ENCODE measurements at places on chromosomes 7 and 10. TPM values are rescaled to one million over a fixed set of nuclear protein-coding genes. Genes with fewer than 3 reads are reported as not detected.

ZNF853 gene
- 2.0 TPM for polyA plus RNA-seq

TMEM184A gene
- 0.38 TPM for polyA plus RNA-seq

RBP4 gene
- polyA plus RNA-seq, result 0.22 TPM

DNA sequence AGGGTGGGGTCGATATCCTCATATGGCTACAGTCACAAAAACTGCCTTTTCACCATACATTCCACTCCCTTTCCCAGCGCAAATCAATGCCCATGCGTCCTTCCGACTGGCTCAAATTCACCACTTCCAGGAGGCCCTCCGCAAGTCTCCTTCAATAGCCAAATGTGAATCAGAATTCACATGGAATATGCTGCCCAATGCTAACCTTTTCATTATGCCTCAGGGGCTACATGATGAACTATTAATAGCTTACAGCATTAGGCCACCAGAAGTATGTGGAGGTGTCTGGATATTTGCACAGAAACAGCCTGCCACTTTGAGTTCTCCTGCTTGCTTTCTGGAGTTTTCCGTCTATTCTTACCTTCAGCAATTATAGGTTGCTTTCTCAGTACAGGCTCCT, 27.7 kb downstream of the RGS10 start:
- DNase-seq, result no peak

DNA sequence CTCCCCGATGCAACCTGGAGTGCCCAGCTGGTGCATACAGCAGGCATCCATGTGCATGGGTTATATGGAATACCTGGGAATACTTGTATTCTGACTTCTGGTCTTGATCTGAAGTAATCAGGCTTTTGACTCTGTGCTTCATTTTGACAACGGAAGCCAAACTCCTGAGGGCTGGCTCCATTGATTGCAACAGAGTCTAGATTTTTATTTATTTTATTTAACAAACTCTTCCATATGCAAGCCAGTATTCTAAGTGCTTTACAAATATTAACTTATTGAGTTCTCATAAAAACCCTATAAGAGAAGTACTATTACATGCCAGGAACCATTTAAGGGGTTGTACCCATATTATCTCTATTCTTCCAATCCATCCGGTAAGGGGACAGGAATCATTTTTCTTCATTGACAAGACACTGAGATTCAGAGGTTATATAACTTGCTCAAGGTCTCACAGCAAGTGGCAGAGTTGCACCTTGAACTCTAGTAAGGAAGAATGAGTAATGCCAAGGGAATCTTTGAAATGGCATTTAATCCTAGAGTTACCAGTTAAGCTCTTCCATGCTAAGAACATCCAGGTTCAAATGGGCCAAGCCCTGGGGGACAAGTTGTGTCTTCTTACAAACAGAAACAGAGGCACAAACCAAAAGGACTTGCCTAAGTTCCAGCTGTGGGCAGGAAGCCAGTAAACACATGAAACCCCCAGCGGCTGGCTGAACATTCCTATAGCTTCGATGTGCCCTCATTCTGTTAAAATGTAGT, 241.0 kb downstream of the WDR11 start:
- DNase-seq, result no peak

DNA sequence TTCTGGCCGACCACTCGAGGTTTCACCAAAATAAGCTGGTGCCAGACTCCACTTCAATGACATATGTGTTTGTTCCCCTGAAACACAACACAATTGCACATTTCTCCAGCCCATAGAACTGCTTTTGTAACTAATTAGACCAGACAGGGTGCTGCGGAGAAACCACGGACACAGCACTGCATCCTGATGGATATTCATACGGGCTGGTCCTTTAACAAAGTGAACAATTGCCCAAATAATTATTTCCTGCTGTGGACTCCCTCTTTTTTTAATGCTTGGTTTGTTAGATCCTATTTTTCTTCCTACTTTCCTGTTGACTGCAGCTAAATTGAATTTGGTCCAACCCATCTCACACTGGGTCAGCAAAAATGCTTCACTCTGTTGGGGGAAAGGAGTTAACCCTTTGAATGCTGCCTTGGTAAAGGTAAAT, 198.6 kb upstream of the BMPER start:
- no peak for DNase-seq

Measured in BJ (cell line).